ENCODE measurements at places on chromosomes 6 and 20.

DNA sequence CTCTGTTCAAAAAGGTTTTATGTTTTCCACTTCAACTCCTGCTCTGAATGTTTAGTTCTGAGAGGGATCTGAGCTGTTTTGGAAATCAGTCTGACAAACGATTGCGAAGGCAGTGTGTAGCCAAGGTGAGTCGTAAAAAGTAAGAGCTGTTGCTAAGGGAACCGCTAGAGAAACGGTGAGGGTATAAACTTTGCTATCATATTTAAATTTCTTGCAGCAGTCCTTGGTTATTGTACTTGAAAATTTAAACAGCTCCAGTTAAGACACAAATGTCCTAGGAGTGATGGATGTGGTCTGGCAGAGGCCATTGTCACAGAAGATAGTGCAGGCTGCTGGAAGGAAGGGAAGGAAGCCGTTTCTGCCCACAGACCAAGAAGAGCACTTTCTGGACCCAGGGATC, 64.9 kb upstream of the CITED2 start:
- no peak for DNase-seq

DNA sequence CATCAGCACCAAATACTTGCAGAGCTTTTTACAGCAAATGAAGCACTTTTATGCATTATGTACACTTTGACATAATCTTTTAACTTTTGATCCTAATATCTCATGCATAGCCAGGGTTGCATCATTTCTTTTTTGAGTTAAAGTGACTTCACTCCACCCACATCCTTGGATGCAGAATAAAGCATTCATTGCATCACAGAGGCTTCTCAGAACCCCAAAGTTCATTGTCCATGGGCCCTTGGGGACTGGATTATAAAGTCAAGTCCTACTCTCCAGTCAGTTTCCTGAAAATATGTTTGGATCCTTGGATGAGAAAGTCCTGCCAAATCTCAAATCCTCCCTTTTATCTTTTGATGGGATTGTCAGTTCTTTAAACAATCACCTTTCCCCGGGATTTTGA, 10.6 kb upstream of the EFHC1 start:
- no peak for DNase-seq

GRCh38 chr6:22699151-22699550, 129.8 kb downstream of the HDGFL1 start:
- DNase-seq: no peak

GRCh38 chr20:13996265-13996664, 949 bp downstream of the MACROD2 start:
- no peak for DNase-seq

GRCh38 chr20:1992359-1993110, 1.3 kb downstream of the PDYN start:
- DNase-seq: no peak

DNA sequence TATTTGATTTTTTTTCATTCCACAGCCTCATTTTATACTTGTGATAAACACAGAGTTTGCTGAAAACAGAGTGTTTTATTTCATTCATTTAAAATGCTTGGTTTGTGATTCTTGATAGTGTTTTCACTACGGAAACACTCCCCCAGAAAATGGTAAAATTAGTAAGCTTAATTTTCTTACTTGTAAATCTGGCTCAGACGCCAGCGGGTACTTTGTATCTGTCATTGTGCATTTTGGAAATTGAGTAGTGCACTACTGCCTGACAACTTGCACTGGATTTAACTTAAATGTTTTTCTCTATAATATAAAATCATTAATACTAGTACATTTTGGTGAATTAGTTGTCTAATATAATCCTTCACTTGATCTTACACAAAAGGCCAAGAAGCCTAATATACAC, 37.0 kb upstream of the HINT3 start:
- DNase-seq: no peak

DNA sequence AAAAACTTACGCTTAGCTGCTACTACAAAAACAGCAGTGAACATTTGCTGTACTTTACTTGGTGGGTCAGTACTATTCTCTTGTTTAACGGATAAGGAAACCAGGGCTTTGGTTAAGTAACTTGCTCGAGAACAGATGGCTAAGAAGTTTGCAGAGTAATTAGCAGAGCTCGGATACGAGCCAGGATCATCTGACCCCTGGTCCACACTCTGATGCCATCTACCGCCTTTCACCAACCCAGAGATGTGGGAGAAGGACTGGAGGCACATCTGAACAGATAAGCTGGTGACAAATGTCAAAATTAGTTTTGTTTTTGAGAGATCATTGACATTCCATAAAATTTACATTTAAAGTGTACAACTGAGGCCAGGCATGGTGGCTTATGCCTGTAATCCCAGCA, 18.9 kb upstream of the RPL7L1 start:
- DNase-seq: no peak

- DNase-seq: no peak
These were observed 23.1 kb downstream of the CDS2 start for GRCh38 chr20:5149892-5150225.

DNA sequence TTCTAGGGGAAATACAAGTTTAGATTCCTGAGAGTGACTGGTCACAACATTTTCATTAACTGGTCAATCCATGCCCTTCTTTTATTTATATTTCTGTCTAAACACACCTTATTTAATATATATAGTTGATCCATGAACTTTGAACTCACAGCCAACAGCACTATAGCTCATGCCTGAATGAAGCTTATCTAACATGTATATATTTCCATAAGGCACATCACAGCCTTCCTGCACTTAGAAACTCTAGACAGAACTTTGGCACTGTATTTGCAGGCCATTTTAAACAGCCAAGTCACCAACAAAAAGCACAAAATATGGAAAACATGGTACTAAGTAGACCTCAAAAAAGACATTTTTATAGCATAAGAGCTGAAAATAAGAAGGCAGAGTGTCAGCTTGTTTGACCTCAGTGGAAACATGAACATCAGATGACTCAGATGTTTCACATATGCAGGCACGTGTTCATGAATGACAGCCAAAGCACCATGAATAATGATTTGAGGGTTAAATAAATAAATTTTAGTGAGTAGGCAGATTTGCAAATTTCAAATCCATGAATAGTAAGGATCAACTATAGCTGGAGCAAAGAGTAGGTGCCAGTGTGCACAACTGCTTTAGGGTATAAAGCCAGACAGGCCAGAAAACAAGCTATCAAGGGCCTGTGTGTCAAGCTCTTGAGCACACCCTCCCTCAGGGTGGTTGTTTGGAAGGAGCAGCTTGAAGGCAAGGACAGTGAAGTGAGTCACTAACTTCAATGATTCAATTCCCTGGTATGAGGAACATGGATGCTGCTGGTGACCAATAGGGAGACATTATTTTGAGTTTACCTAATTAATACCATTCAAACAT, 88.9 kb upstream of the NT5E start:
- DNase-seq: no peak

Data from OCI-LY7 (cell line).